ENCODE measurements at places on chromosomes 12 and 14.
A peak's percentile ranks its signal among the peaks of the same experiment; 100 is the strongest.

DNA sequence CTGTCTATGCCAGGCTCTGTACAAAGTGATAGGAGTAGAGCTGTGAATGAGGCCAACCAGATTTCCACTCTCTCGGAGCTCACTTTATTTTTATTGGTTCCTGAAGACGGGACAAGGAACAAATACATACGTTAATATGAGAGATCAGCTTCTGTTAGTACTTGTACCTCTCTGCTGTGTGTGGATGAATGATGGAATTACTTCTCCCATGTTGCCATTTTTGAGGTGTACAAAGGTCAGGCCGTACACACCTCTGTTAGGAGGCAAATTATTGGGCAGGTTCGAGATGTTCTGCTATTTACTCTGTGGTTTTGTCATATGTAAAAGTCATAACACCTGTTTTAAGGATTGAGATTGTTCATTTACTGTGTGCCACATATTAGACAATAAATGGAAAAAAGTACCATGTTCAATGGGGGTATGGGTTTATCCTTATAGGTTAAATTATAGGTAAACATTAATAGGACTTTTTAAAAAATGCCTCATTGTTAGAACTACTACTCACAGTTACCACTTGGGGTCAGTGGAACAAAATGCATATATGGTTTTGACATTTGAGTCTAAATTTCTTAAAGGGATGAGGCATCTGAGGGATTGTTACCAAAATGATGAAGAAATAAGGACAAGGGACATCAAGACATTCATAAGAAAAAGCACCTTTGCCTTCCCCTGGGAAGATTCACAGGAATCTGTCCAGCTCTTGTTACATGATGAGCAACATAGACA, 26.9 kb downstream of the WBP11 start:
- DNase-seq, result no peak

- DNase-seq, result no peak
Observed at GRCh38 chr12:8699714-8700113, 1.9 kb downstream of the RIMKLB start.

- DNase-seq, result no peak
Observed at GRCh38 chr12:111129149-111129767, 208.9 kb upstream of the MYL2 start.

- no peak for DNase-seq
Observed at GRCh38 chr12:4277205-4277543, 3.6 kb downstream of the CCND2 start.

GRCh38 chr12:103441437-103442181, 54.2 kb downstream of the C12orf42 start:
- no peak for DNase-seq

- DNase-seq, result no peak
Observed at GRCh38 chr12:127767656-127768055, 499.3 kb upstream of the TMEM132C start.

DNA sequence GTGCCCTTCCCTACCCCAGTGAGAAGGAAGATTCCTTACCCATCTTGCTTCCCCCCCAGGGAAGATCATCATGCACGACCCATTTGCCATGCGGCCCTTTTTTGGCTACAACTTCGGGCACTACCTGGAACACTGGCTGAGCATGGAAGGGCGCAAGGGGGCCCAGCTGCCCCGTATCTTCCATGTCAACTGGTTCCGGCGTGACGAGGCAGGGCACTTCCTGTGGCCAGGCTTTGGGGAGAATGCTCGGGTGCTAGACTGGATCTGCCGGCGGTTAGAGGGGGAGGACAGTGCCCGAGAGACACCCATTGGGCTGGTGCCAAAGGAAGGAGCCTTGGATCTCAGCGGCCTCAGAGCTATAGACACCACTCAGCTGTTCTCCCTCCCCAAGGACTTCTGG, 9.3 kb downstream of the PCK2 start:
- no peak for DNase-seq

DNA sequence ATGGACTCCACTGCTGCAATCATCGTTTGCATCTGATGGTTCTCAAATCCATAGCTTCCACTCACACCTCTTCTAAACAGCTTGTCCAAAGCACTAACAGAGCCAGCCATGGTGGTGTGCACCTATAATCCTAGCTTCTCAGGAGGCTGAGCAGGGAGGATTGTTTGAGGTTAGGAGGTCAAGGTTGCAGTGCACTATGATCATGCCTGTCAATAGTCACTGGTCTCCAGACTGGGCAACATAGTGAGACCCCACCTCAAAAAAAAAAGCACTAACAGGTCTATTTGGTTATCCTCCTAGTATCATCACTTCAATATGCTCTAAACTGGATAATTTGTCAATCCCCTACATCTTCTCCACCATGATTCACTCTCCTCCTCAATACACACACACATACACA, 63.2 kb downstream of the TTC9 start:
- no peak for DNase-seq

DNA sequence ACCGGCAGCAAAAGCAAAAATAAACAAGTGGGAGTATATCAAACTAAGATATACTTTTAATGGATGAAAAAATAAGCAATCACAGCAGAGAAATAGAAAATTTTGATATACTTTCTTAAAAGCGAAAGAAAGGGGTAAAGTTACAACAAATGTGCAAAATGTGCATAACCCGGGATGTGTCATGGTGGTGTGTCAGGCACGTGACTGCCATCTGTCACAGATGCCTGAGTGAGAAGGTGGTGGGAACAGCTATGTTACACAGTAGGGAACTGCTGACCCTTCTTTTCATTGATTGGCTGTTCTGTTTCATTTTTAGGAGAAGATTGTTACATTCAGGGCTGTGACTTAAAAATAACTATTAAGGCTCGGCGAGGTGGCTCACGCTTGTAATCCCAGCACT, 168.1 kb upstream of the PELI2 start:
- DNase-seq, result no peak

DNA sequence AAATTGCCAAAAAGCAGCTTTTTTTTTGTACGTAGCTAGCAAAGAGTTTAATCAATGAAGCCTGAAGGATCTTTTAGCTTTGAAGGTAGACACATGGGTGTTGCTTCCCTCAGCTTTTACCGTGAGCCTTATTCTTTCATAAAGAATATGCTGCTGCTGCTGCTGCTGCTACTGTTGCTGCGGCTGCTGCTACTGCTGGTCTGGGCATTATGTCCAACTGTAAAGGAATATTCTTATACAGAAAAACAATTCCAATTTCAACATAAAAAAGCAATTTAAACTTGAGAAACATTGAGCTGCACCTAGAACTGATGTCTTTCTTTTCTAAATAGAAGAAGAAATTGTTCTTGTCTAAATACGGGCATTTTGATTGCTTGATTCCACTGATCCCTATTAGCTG, 38.9 kb upstream of the PPP1R12A start:
- DNase-seq, result no peak

- peak; percentile 15 for DNase-seq
Observed at GRCh38 chr12:127773520-127773919, 493.4 kb upstream of the TMEM132C start.

DNA sequence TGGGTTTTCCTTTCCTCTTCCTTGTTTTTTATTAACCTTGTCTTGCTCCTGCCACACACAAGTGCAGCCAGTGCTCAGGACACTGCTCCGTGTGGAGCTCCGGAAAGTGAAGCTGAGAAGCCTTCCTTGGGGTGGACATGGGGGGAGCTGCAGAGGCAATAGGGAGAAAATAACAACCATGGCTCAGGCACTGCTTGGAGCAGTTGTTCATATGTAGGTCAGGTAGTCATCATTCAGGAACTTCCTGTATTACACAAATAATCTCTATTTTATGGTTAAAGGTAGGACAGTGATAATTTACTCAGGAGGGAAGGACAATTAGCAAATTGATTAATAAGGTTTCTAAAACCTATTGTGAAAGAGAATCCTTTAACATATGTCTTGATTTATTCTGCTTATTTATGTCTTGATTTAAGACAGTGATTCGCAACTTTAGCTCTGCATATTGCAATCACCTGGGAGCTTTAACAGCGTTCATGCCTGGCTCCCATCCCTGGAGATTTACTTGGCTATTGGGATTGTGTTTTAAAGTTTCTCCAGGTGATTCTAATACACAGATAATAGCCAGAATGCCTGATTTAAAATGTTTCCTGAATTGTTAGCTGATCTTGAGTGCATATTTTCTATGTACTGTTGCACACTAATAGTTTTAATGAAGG, 92.1 kb downstream of the ETV6 start:
- no peak for DNase-seq

DNA sequence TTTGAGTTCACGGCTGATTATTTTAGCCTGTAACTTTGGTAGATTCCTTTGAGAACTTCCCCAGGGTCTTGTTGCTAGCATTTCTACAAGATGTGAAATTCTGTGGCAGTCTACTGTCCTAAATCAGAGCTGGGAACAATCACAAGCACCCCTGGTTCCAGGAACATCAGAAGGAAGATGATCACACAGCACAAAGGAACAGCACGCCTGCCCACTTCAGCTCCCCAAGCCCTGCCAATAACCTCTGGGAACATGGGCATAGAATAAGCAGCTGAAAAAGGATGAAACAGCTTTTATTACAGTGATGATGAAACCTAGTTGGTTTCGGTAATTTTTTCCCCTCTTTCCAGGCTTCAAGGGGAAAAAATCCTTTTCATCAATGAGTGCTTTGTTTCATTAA, 12.3 kb downstream of the GPR19 start:
- DNase-seq, result no peak

DNA sequence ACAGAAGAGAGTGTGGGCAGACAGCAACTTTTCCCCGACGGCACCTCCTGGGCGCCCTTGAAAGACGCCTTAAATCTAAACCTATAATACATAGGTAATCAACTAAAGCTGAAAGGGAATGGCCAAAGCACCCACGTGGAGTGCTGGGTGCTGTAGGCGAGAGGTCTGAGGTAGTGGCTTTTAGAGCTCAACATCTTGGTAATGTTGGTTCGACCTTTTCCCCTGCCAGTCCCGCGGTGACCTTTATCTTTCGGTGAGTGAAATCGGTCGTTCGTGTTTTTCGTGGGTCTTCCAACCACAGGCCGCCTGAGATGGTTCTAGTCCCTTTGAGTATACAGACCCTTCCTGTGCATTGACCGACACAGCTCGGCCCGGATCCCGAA, 9.1 kb downstream of the OR6S1 start:
- DNase-seq, result no peak

DNA sequence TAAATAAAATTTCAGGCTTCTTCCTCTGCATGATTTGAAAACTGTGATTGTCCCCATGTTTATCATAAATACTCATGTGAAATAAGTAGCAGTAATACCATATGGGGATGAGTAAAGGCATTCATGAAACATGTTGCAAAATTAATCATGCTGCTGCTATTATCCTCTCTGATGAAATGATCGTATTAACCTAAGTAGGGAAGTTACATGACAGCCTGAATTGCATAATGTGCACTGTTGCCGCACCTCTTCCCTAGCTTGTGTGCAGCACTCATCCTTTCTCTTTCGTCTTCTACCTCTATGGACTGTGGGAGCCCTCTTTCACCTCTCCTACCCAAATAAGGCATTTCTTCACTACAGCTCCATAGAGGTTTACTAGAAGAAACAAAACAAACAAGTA, 367.6 kb downstream of the SOX5 start:
- DNase-seq, result no peak

DNA sequence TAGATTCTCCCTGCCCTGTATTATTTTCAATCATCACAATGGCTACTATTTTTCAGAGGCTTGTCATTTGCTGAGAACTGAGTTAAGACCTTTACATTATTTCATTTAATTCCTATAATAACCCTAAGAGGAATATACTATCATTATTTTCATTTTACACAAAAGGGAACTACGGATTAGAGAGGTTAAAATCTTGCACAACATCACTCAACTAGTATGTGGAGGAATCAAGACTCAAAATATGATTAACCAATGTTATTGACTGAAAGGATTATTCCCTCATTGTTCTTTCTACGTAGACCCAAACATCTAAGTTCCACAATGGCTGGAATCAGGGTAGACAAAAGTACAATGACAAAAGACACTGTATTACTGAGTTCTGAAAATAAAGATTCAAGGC, 45.0 kb downstream of the GPR65 start:
- no peak for DNase-seq

- DNase-seq, result peak; percentile 11
Observed at GRCh38 chr14:100736269-100737180, 9.8 kb downstream of the DLK1 start.

- no peak for DNase-seq
Observed at GRCh38 chr12:51863363-51863932, 14.9 kb upstream of the FIGNL2 start.

- no peak for DNase-seq
Observed at GRCh38 chr14:100789460-100790417, 36.2 kb upstream of the MEG3 start.

DNA sequence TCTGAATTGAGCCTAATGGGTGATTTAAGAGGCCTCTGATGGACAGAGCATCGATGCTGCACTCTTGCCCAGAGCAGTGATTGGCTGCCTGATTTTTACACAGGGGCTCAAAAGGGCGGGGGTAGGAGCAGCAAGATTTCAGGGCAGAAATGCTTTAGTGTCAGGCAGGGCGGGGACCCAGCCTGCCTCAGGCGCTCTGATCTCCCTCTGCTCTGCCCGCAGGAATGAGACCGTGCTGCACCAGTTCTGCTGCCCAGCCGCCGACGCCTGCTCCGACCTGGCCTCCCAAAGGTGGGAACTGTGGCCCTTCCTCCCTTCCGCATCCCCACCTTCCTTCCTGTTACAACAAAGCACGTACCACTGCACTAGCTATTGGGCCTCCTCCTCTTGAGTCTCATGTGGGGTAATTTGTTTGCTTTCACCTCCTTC, 32.4 kb downstream of the IQSEC3 start:
- no peak for DNase-seq

GRCh38 chr14:102452302-102452701, 57.3 kb downstream of the ANKRD9 start:
- DNase-seq, result no peak

- DNase-seq, result no peak
Observed at GRCh38 chr12:90203556-90203955, 494.9 kb upstream of the ATP2B1 start.

GRCh38 chr14:35985474-35986218, 159.5 kb downstream of the BRMS1L start:
- no peak for DNase-seq

DNA sequence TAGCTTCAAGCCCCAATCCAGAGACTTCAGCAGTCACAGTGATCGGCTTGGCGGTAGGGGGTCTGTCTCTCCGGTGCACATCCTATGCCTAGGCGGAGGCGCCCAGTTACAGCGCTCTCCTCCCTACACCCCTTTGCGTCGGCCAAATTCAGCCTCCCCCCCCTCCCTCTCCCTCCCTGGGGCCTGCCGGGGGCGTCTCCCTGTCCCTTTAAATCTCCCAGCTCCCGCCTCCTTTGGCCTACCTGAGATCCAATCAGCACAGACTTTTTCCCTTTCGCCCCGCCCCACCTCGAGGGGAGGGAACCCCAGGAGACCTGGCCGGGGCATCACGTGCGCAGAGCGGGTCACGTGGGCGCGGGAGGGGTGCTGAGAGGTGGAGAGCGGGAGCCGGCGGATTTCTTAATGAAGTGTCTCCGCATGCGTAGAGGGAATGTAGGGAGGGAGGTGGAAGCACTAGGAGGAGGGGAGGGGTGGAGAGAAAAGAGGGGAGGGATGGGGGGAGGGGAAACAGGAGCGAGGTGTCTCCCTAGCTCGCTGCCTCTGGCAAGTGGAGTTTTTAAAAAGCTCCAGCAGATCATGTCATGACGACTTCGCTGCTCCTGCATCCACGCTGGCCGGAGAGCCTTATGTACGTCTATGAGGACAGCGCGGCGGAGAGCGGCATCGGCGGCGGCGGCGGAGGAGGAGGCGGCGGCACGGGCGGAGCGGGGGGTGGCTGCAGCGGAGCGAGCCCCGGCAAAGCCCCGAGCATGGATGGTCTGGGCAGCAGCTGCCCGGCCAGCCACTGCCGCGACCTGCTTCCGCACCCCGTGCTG, at the start of gene HOXC13:
TSS of gene HOXC13 (plus strand) at position 506 of the 815 bp plus-strand sequence. CDS start at position 582, 76 bp downstream.
- DNase-seq, result peak; percentile 100
